ENCODE measurements at places on chromosomes 7 and 10.

- no peak for DNase-seq
Observed at GRCh38 chr10:102776779-102777456, 33.2 kb downstream of the WBP1L start.

GRCh38 chr10:30992681-30993080, 39.0 kb downstream of the ZNF438 start:
- no peak for DNase-seq

DNA sequence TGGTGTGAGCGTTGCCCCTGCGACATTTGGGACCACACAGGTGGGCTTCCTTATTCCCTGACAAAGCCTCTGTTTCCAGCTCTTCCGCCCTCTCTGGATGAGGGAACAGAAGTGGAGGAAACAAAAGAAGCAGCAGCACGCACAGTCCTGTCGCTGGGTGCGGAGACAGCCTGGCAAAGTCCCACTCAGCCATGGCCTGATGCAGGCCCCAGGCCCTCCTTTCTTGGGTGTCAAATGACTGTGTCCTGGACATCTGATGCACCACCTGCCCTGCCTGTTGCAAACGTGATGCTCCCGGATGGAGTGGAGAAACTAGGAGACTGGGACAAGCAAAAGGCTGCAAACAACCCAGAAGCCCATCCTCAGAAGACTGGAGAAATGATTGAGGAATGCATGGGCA, 20.7 kb downstream of the ZMIZ2 start:
- no peak for DNase-seq

DNA sequence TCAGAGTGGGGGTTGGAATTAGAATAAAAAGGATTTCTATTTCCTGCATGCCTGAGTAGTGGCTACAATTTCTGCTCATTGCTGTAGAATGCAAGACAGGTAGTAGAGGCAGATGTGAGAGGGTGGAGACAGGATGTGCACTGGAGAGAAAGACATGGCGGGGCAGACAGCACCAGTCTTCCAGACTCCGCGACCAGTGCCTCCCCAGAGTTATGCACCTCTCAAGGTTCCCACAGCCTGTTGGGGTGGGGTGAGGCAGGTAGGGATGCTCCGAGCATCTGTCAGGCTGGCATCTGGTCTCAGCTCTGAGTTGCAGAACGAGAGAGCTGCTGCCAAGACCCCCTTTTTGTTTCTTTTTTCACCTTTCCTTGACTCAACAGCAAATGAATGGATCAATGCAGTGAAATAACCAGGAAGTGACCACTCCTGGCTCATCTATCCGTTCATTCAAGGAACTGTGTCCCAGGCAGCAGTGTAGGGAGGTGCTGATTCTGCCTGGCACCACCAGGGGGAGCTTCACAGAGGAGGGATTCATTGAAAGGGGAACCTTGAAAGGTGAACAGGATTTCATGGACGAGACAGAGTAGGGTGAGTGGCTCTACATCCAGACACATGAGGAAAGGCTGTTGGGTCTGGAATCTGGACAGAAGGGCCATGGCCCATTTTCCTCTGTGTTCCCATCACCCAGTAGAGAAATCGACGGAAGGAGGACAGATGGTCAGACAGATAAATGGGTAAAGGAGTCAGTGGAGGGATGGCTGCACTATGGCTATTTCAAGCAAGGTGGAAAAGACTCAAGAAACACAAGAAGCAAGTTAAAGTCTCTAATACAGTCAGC, 17.2 kb upstream of the SLC18A3 start:
- DNase-seq = no peak

DNA sequence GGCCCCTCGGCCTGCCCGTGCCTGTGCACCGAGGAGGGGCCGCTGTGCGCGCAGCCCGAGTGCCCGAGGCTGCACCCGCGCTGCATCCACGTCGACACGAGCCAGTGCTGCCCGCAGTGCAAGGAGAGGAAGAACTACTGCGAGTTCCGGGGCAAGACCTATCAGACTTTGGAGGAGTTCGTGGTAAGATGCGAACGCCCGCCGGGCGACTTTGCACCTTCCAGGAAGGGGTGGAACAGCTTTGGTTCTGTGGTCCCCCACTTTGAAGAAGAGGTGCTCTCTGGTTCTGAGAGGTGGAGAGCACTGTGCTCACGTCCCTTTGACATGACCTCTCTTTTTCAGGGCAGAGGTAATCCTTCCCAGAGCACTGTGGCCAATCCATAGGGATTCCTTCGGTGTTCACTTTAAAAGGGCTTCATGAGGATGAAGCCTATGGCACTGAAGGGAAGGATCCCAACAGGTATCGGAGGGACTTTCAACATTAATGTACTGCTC, 2.6 kb downstream of the VWC2 start:
- DNase-seq = no peak

DNA sequence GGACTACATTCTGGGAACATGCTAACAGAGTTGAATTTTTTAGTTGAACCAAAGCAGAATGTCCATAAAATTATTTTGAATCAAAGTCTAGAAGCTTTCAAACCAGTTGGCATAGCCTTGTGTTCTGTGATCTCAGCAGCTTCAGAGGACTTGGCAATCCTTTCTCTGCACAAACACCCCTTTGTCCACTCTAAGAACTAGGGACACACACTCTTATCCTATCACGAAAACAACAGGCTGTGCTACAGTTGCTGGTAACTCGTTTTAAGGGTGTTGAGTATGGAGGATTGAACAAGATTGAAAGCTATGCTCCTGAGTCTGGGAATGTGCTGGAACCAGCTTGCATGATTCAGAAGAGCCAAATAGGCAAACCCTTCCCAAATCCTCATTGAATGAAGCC, 76.4 kb upstream of the PRSS58 start:
- no peak for DNase-seq

- no peak for DNase-seq
Observed at GRCh38 chr7:31100445-31100844, 48.3 kb downstream of the ADCYAP1R1 start.

DNA sequence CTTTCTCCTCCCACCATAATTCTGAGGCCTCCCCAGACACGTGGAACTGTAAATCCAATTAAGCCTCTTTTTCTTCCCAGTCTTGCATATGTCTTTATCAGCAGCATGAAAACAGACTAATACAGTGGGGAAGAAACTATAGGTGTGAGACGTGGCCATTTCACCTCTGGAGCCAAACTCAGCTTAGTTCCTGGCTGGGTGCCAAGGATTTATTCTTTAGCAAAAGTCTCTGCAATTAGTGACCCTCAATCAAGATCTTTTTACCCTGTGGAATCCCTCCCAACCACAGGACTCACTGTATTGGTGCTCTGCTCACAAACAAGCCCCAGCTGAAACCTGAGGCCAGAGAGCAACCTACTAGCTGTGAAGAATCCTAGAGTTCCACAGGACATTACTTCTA, 28.1 kb upstream of the SFTPD start:
- no peak for DNase-seq

- no peak for DNase-seq
Observed at GRCh38 chr10:107856047-107856315, 691.5 kb upstream of the SORCS1 start.

- DNase-seq = no peak
Observed at GRCh38 chr7:40482845-40483244, 348.0 kb downstream of the SUGCT start.

DNA sequence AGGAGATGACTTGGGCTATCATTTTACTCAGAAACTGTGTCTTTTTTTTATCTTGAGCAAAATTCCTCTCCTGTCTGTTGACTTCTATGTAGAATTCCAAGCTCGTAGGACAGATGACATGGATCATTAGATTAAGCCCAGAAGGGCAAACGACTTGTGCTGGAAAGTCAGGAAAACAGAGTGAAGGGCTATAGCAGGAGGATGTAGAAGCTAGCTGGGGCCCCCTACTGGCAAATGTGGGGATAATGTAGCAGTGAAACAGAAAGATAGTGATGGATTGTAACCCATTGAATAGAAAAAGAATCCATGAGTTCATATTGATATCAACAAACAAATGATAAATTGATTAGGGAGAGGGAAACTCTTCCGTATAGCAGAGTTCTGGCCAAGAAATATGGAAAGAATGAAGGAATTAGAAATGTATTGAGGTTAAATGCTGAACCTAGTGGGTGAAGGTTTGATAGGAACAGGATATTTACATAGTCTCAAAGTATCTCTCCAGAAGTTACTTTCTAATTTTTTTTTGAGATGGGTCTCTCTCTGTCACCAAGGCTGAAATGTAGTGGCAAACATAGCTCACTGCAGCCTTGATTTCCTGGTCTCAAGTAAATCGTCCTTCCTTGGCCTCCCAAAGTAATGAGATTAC, 103.6 kb downstream of the LYZL1 start:
- DNase-seq = no peak

Data from upper lobe of left lung (tissue), 6 donors.